ENCODE measurements at places on chromosomes 3 and 15. TPM values are rescaled to one million over a fixed set of nuclear protein-coding genes. Genes with fewer than 3 reads are reported as not detected.

The C2CD4A gene
- total RNA-seq: 0.05 TPM

The ALDH1A2 gene
- 34.0 TPM for total RNA-seq

The HMCES gene
- total RNA-seq: 10.1 TPM

The CADPS gene
- total RNA-seq: not detected

The CD86 gene
- not detected for total RNA-seq

The DPPA2 gene
- not detected for total RNA-seq

The PAK6 gene
- not detected for total RNA-seq

The DHX30 gene
- total RNA-seq: 45.6 TPM

The POU1F1 gene
- not detected for total RNA-seq

The TERC gene
- 179 TPM for total RNA-seq

The SLC15A2 gene
- total RNA-seq: 0.54 TPM

The GOLGA6L1 gene
- not detected for total RNA-seq

The PARP3 gene
- 21.2 TPM for total RNA-seq

The DUOX2 gene
- not detected for total RNA-seq

The HPS3 gene
- total RNA-seq: 10.7 TPM

The SPINT1 gene
- 0.24 TPM for total RNA-seq

The TMEM40 gene
- not detected for total RNA-seq

The ZCWPW2 gene
- total RNA-seq: 0.68 TPM

The MAGEL2 gene
- total RNA-seq: 0.05 TPM
